ENCODE measurements at places on chromosomes 5 and 9. TPM values are rescaled to one million over a fixed set of nuclear protein-coding genes. Genes with fewer than 3 reads are reported as not detected.

Gene FOXD4
- not detected for total RNA-seq

Gene MEIKIN
- total RNA-seq = not detected

Gene MYMK
- total RNA-seq = not detected

Gene GRXCR2
- total RNA-seq = not detected

Gene IL4
- not detected for total RNA-seq

Gene DIPK1B
- total RNA-seq = 32.6 TPM

Gene ELOVL7
- total RNA-seq = 24.3 TPM

Gene TRIM7
- 10.4 TPM for total RNA-seq

Gene FYB1
- total RNA-seq = 10.5 TPM

Gene PCDHB13
- total RNA-seq = not detected

Gene MARCHF6
- 364 TPM for total RNA-seq

Gene CCDC192
- not detected for total RNA-seq

Gene SUSD1
- 23.2 TPM for total RNA-seq

Gene PLAC8L1
- total RNA-seq = not detected
